ENCODE measurements at places on chromosomes 5 and 9.

- peak; percentile 8 for DNase-seq
These were observed at the start of gene TRAF1 for GRCh38 chr9:120926397-120926928. Gene TRAF1 (minus strand): TSS chr9:120926796. CDS start chr9:120926075, 721 bp downstream.

- peak; percentile 94 for DNase-seq
These were observed 27.0 kb upstream of the ANXA2R start for GRCh38 chr5:43066799-43067741.

DNA sequence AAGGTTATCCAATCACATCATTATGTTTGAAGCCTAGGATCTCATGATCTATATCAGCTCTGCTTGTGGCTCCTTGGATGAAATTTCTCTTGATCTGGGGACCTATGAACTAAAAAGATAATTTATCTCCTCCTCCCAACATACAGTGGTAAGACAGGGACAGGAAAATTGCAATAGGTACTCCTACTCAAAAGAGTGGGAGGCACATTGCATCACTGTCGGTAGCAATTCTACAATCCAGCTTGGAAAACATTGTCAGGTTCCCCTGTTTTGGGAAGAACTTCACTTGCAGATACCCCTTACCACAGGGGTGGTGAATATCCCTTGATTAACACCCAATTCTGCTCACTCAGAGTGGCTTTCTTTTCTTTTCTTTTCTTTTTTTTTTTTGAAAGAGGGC is 107.7 kb downstream of the HSPA4 start:
- DNase-seq: no peak

GRCh38 chr5:59186623-59187022 is 603.7 kb downstream of the RAB3C start:
- DNase-seq: no peak

DNA sequence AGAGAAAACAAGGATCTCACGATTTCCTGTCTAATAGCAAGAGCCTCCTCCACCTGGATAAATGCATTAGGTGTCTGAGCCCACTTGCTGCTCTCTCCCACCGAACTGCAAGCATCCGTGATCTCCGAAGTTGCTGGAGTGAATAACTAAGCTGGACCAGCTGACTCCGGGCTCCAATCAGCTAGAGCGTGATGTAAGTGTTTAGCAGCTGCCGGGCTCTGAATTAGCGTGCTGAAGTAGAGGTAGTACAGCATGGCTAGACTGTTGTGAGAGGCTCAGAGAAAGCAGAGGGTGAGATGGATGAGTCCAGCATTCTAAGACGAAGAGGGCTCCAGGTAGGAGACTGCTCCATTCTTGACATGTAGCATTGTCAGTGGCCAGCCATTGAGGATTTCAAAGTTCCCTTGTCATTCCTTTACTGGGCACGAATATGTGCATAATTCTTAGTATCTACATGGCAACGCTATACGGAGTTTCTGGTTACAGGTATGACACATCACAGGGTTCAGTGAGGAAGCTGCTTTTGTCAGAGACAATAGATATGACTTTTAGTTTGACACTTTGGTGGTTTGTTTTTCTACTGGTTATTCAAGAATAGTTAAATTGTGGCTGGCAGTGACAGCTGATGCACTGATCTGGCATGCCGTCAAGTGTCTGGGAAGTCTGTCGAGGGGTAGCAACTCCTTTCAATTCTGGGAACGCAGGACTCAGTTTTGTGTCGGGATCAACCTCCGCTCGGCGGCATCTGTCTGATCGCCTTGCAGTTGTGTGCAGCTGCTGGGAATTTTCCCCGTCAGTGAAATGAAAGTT is 232.6 kb downstream of the MAST4 start:
- peak; percentile 90 for DNase-seq

GRCh38 chr5:154394307-154394706 is 51.5 kb upstream of the SAP30L start:
- DNase-seq: peak; percentile 44

DNA sequence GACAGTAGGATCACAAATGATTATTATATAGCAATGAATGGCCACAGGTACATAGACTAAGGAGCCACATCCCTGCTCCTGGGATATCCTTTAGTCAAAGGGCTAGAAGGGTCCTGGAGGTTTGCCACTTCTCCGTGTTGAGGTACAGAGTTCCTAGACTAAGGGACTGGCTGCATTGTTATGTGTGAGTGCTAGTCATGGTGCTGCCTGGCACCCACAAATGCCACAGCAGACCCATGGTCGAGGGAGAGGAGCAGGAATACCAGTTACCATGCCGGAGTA is 47.4 kb downstream of the EXOSC2 start:
- DNase-seq: no peak

GRCh38 chr5:172929371-172929838 is 29.8 kb upstream of the RPL26L1 start:
- peak; percentile 88 for DNase-seq

DNA sequence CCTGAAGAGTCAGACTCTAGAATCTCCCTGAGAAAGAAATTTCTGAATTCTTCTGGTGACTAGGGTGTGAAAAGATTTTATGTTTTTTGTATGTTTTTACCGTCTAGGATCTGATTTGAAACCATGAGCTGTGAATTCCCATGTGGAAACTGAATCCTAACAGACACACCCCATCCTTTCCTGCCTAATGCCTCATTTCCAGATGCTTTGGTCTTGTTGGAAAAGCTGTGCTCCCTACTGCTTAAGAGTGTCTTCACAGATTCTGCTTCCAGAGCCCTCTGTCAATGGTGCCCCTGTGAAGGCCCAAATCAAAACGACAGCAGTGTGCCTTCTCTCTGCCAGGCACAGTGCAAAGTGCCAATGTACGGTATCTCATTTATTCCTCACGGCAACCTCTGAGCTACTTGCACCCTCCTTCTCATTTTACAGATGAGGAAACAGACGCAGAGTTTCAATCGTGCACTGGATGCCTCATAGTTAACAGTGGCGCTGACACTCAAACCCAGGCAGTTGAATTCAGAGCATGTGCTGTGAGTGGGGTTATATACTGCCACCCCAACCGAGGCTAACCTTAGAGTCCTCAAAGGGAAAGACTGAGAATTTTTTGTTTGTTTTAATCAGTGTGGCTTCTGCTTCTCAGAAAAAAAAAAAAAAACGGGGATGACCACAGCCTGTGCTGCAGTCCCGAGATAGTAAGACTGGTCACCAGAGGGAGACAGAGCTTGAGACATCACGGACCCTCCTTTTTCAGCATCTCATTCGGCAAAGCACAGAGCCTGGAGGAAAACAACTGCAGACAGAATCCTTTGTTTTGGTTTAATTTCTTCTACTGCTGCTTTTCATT is 188.4 kb downstream of the SNCAIP start:
- DNase-seq: peak; percentile 40

GRCh38 chr9:38359297-38359653 is 33.2 kb upstream of the ALDH1B1 start:
- DNase-seq: no peak

- no peak for DNase-seq
These were observed 47.0 kb downstream of the UBE2QL1 start for GRCh38 chr5:6495433-6496206.

- no peak for DNase-seq
These were observed 1.3 kb downstream of the ANXA1 start for GRCh38 chr9:73152953-73153352.

- DNase-seq: no peak
These were observed 2095.5 kb upstream of the C9orf72 start for GRCh38 chr9:29668732-29669131.

DNA sequence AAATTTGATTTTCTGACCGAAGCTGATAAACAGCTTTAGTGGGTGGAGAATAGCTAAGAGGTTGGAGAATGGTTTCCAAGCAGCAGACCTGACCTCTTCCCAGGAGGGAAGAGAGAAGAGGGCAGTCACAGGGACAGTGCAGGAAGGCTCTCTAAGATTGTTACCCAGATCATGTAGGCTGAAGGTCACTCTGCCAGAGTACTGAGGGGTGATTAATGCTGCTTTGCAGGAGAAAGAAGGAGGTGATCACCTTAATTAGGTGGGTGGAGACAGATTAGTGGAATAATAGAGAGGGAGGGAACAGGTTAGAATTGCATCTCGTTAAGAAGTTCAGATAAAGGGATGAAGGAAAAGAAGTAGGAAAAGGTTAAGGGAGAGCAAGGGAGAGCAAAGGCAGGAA is 440.5 kb downstream of the BRINP1 start:
- no peak for DNase-seq

DNA sequence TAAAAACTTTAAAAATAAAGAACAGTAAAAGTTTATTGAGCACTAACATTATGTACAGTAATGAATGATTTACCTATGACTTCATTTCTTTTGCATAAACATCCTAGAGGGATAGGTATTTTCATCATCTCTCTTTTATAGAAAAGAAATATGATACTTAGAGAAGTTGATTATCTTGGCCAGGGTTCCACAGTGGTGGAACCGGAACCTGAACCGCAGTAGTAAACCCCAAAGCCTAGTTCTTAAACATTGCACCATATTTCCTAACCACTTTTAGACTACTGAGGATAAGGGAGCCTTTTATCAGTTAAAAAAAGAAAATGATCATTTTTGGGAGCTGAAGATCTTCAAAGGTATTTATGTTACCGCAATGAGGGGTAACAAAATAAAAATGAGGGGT is 205.7 kb upstream of the SGCD start:
- no peak for DNase-seq

DNA sequence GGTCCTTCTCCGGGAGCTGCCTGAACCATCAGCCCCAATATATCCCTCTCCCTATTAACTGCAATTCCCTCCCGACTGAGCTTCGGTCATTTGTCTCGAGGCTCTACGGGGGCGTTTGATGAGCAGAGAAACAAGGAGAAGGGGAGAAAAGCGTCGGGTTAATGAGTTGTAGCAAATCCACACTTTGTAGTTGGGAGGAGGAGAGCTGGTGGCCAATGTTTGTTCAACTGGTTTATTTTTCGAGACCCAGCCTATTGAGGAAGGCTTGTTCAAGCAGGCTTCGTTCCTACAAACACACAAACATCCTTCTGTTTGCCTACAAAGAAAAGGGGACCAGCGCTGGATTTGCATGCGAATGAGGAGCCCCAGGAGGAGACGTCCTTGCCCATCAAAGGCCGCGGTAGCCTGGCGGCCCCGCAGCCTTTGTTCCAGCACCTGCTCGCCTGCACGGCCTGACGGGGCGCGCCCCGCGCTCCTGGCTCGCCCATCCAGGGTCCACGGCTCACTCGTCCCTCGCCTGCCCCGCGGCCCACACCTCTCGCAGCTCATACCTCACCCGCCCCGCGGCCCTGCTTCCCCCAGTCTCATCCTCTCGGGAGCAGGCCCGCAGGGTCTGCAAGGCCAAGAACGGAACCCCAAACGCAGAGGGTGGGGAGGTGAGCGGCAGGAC is 4.6 kb downstream of the FOXD1 start:
- no peak for DNase-seq

DNA sequence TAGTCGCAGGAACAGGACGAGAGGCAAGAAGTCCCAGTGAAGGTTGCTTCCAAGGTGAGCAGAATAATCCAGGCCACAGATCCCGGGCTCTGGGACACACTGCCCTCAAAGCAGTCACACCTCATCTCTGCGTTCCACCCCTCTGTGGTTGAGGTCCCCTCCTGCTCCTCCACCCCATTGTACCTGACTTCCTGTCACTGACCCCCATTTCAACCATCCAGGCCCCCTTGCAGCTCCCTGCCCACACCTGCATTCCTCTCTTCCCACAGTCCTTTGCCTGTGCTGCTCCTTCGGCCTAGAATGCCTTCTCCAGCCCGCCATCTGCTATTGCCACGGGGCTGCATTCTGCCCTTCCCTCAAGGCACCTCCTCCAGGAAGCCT is 73.5 kb downstream of the PAX5 start:
- no peak for DNase-seq

DNA sequence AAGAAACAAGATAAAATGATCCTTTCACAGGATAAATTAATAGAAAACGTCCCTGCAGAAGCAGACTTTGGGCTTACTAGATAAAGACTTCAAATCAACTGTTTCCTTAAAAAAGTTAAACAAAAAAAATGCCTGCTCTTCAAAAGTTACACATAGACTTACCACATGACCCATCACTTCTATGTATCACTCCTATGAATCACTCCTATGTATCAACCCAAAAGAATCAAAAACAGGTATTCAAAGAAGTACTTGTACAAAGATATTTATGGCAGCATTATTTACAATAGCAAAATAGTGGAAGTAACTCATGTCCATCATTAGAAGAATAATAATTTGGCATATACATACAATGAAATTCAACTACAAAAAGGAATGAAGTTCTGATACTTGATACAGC is 56.3 kb upstream of the PRDM9 start:
- DNase-seq: no peak

DNA sequence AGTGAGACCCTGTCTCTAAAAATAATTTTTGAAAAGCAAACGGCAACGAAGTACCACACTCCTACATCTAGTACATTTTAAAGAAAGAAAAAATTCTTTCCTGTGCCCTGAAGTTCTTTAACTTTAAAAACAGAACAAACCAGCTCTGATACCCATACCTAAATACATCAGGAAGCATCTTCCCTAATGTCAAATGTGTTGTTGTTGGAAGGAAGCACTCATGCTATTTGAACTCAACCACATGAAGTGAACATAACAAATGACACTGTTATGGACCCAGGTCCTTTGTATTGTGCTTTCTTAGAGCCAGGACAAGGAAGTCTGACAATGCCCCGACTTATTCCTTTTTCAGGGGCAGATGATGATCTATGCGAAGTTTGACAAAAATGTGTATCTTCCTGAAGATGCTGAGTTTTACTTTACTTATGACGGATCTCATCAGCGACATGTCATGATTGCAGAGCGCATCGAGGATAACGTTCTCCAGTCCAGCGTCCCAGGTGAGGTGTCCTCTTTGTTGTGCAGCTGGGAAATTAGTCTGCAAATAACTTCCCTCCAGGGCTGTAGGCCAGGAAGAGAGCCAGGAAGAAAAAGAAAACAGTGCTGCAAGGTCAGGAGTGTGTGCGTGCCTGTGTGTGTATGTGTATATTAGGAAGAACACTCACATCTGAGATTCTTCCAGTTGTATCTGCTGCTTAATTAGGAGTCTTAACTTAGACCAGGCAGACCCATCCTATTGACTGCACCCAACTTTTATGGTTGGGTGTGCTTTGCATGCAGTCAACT is 123.7 kb downstream of the ARHGEF28 start:
- DNase-seq: peak; percentile 49

GRCh38 chr5:116377276-116378006 is 197.2 kb downstream of the SEMA6A start:
- DNase-seq: no peak

DNA sequence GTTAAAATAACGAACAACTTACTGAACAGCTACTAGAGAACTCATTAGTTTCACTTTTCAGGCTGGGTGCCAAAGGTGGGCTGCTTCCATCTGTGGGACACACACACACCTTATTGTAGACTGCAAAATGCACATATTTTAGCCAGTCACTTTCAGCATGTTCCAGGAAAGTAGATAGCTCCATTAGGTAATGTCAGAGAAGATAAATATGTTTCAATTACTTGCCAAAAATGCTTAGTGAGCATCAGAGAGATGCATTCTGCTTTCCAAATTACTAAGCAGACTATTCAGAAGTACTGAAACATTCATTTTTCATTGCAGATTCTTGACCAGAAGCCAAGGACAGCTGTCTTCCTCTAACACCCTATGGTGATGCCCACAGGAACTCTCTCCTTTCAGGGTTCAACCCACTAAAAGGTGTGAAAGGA is 56.2 kb upstream of the APC start:
- no peak for DNase-seq
